ENCODE measurements at places on chromosomes 13 and 19.

- DNase-seq, result no peak
Observed at GRCh38 chr19:18185538-18185937, 7.5 kb upstream of the MPV17L2 start.

DNA sequence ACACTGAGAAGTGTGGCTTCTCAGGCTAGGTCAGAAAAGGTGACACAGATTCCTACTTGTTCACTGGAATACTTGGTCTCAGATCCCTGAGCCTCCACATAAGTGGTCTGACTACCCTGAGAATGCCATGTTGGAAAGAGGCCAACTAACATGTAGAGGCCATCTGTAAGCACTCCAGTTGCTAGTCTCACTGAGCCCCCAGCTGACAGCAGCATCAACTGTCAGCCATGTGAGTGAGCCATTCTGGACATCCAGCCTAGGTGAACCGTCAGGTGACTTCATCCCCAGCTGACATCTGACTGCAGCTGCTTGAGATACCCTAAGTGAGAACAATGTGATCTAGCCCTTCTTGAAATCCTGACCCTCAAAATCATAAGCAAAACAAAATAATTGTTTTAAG, 18.1 kb upstream of the ARL11 start:
- no peak for DNase-seq

GRCh38 chr19:6103217-6103644, 7.1 kb downstream of the RFX2 start:
- DNase-seq, result no peak

DNA sequence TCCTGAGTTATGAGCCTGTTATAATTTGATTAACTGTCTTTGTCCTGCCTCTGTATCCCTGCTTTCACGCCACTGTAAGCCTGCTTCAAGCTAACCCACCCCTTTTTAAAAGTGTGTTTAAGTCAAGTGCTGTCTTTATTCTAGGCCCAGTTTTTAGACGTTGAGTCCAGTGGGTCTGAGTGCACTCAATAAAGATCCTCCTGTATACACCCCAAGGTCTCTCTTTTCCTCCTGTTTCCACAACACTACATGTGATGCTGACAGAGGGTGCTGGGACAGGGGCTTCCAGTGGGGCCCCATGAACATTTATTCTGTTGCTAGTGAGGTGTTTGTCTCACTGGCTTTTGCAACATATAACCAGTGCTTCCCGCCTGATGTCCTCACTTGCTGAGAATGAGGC, 6.7 kb upstream of the F2RL3 start:
- no peak for DNase-seq

- DNase-seq, result no peak
Observed at GRCh38 chr13:114041493-114041892, 67.6 kb upstream of the C13orf46 start.

DNA sequence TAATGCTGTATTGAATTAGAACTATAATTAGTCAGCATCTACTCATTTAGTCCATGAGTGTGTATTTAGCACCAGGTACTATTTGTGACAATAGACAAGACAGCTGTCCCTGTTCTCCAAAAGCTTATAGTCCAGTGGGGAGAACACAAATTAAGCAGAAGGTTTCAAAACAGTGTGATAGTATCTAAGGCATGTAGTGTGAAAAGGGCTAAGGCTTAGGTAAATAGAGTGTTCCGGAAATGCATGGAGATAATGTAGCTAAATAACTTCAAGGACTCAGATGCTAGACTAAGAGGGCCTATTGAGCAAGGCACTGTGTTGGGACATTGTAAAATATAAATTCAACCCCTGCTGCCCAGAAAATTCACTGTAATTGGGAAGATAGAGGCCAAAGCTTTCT, 144.1 kb upstream of the MIR17HG start:
- DNase-seq, result no peak

DNA sequence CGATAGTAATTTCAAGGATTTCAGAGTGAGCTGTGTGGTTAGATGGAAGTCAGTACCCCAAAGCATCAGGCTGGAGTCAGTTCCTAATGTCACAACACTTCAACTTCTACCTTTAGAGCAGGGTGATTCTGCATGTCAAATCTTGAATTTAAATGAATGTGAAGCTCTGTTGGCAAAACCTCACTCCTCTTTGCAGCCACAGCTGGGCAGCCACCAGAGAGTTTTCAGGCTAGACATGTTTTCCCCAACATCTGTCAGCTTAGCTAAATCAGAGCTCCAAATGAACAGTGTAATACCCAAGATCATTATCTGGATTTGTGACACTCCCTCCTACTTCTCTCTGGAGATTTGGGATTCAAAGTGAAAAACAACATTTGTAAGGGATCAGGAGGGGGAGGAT, 33.7 kb upstream of the OLFM4 start:
- DNase-seq, result no peak

DNA sequence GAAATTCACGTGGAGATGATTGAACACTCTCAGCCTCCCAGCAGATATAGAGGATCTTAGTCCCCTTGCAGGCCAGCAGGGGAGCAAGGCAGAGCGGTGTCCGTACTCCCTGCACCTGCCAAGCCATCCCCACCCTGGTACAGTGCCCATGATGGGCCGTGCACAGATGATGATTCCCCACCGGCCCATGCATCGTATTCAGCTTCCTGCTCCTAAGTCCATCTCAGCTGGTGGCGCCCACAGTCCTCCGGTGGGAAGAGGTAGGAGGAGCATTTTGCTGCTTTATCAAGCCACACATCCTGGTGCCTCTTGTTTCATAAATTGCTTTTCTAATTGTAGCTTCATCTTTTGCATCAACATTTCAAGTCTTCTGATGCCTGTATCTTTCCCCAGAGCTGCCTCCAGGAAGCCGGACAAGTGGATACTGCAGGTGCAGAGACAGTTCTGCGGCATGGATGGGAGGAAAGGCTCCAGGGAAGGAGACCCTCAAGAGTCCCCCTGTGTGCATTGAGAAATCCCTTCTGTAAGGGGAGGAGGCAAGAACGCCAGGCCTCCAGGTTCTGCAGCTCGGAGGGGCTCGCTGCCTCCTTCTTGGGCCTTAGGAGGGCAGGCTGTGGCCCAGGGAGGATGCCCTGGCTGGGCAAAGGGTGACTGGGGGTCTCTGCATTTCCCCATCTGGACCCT, 55.3 kb downstream of the F2RL3 start:
- DNase-seq, result no peak

DNA sequence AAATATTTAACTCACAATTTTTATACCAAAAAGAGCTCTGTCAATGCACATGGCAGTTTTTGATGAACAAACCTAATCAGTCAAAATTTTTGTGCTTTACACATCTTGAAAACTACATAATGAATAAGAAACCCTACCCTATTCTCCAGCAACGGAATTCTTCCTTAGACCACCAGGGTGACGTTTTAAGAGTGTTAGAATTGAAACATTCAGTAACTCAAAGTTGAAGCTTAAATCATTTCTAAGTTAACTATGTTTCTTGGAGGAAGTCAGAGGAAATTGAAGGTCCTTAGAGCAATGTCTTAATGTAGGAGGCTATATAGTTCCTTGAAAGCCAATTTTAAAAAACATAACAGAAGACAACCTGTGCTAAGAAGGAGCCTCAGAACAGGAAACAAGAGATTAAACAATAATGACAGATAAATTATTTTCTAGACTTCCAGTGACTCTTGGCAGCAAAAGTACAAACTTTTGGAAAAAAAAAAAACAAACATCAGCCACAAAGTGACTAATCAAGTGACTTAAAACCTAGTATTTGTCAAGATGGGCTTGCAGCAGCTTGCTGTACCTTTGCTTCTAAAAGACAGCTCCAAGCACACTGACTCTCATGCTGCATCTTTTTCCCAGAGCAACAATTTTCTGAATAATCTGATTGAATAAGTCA, 6.2 kb downstream of the SPRY2 start:
- no peak for DNase-seq

DNA sequence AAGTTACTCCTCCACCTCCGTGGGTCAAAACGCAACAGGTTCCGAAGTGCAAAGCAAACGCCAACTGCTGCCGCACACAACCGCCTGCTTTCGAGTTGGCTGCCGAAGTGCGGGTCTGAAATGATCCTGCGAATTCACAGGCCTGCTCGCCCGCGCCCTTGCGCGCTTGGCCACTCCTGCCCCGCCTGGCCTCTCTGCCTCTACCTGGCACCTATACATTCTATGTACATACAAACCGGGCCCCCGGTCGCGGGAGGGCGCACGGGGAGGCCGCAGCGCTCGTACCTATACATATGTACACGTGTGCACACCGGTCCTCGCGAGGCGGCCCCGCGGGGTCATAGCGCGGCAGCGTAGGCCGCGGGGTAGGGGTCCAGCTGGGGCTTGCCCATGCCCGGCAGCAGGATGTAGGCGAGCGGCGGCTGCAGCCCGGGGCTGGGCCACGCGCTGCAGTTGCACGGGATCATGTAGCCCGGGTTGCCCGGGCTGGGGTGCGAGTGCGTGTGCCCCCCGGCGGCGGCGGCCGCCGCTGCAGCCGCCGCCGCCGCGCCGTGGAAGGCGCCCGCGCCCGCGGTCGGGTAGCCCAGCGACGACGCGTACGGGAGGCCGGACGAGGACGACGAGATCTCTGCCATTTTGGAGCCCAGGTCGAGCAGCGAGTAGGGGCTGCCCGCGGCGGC, 1.3 kb downstream of the SOX21 start:
- DNase-seq, result no peak

DNA sequence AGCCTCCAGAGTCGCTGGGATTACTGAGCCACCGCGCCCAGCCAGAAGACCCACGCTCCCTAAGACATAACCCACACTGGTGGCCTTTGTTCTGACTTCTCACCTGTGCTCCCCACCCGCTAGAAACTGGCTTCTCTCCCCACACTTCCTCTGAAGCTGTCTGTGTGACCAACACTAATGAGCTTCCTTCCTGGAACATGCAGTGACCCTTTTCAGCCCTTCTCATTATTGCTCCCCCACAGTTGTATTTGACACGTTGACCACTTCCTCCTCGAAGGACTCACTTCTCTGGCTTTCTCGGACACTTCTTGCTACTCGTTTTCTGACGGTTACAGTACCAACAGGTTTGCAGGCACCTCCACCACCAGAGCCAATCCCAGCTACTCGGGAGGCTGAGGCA, 10.9 kb downstream of the NCR1 start:
- DNase-seq, result no peak

DNA sequence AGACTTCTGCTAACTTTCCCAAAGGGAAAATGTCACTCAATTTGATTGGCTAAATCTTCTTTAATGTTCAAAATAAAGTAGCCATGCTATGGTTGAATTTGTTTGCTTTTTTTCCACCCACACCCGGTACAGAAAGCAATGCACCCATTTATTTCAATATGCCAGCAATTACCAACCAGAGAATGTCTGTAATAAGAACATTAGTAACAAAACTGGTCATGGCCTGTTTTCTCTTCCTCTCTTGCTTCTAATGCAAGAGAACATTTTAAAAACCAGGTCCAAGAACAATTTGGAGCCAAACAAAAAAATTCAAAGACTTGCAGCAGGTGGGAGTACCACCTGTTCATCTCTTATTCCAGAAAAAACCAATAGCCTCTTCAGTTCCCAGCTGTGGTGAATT, 1108.8 kb upstream of the PCDH20 start:
- DNase-seq, result no peak

DNA sequence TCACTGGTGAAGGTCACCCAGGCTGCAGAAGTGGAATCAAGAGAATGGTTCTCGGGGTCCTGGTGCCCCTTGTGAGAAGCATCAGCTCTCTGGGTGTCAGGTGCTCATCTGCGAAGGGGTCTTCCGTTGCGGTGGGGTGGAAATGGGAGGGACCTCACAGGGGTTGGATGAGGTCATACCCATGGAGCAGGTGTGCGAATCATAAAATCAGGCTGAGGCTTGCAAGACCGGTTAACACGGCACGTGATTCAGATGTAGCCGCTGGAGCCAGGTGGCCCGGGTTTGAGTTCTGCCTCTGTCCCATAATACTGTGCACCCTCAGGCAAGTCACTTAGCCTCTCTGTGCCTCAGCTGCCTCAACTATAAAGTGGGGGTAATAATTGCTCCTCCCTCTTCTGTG, 3.9 kb upstream of the KLK15 start:
- no peak for DNase-seq

- DNase-seq, result no peak
Observed at GRCh38 chr13:45195421-45195820, 5.4 kb downstream of the KCTD4 start.

- DNase-seq, result no peak
Observed at GRCh38 chr13:78147905-78148304, 229.3 kb upstream of the EDNRB start.

GRCh38 chr19:17807731-17808316, 12.9 kb downstream of the B3GNT3 start:
- no peak for DNase-seq

DNA sequence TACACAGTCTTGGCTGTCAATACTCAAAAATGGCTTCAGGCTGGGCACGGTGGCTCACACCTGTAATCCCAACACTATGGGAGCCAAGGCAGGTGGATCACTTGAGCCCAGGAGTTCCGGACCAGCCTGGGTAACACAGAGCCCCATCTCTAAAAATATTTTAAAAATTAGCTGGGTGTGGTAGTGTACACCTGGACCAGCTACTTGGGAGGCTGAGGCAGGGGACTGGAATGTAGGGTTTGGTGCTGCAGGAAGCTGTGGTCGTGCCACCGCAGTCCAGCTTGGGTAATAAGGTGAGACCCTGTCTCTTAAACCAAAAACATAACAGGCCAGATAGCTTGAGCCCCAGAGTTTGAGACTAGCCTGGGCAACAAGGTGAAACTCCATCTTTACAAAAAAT, 6.7 kb upstream of the CHERP start:
- no peak for DNase-seq

GRCh38 chr13:49436890-49437289, 7.0 kb downstream of the CAB39L start:
- DNase-seq, result no peak

DNA sequence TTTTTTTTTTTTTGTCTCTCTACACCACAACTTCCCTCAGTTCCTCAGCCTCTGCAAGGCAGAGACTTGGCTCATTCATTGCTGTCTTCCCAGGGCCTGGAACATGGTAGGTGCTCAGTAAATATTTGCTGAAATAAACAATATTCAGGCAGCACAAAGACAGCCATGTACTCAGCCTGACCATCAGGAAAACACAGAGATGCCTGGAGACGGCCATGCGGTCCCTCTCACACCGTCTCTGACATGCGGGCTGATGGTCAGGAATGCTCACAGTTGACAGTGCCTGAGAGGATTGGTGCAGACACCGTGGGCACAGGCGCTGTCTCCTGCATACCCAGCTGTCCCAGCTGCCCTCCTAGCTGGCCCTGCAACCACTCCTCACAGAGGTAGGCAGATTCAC, 924 bp downstream of the PRAM1 start:
- no peak for DNase-seq

DNA sequence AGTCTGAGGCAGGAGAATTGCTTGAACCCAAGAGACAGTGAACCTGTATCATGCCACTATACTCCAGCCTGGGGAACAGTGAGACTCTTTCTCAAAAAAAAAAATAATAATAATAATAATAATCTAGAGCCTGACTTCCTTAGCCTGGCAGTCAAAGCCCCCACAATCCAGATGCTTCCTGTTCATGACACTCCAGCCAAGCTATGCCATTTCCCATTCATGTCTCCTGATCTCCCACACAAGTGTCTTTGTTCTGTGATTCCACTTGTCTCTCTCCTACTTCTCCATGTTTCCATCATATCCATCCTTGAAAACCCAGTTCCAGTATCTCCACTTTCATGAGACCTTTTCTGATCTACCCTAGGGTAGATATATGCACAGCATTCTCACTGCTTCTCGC, 150.7 kb downstream of the FOXO1 start:
- no peak for DNase-seq

GRCh38 chr13:93217721-93218261, 8.8 kb upstream of the GPC6 start:
- DNase-seq, result no peak
